ENCODE measurements at places on chromosomes 12 and 14.

DNA sequence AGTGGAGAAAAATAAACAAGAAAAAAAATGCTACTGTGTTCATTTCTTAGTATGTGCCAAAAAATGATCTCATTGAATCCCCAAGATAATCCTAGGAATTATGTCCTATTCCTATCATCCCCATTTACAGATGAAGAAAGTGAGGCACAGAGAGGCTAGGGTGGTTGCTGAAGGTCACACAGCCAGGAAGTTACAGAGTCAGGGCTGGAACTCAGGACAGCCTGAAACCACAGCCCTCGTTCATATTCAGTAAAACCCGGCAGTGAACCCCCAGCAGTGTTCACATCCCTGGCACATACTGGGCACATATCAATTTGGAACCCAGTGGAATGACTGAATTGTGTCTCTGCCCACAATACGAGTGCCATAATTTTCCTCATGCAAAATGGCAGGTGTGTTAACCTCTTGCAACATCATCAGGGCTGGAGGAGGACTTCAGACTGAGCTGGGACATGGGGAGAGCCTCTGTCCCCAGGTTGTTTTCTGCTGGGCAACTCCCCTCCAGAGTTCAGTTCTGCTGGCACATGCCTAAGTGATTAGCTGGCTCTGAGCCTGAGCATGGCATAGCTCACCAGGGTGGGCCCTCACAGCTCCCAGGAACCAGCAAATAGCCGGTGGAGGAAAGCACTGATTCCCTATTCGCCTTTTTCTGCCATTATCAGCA is 2.0 kb upstream of the PPP1CC start:
- DNase-seq, result no peak

- no peak for DNase-seq
Observed at GRCh38 chr12:84186433-84186832, 726.2 kb downstream of the SLC6A15 start.

DNA sequence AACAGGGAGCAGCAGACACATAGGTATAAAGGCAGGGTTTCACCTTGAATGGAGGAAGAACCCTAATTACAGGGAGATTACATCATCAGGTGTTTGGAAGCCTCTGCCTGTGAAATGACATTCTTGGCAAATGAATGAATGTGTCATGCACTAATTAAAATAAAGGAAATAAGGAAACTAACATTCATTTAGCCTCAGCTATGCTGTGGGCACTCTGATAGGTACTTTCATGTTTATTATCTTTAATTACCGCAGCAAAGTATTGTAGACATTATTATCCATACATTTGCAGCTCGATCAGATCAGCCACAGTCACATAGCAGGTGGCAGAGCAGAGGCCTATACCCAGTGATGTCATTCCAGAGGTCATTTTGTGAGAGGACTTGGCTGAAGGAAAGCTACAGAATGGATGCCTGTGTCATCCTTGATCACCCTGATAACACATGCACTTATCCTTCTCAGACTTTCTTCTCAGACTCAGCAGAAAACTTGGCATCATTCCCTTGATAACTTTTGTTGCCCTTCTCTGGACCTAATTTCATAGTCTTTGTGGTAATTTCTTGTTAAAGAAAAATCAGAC is 18.4 kb downstream of the ZNF664 start:
- no peak for DNase-seq

DNA sequence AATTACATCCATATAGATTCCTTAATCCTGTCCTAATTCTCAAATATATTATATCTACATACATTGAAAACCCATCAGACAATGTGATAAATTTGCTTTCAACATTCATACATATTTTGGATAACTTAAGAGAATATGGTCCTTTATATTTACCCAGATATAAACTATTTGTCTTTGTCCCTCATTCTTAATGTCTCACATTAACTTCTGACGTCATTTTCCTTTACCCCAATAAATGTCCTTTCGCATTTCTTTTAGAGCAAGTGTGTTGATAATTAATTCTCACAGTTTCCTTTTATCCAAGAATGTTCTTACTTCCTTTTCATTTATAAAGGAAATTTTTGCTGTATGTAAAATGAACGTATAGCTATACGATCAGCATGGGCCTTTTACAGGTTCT is 12.6 kb upstream of the PTPRR start:
- no peak for DNase-seq

DNA sequence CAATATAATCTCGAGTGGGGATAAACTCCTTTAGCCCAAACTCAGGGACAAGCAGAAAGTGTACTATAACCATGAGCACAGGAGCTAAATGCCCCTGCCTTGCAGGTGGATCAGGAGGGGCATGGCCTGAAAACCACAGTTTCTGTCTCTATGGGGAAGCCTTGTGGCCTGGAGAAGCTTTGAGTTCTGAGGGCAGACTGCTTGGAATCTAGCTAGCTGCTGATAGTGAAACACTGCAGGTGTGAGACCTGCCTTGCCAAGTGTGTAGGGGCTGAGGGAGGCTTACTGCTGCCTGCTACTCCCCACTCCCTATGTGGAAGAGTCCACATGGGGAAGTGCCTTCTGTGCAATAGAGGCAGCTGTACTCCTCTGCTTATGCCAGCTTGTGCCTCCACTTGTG is 352.3 kb upstream of the OR4E1 start:
- no peak for DNase-seq

DNA sequence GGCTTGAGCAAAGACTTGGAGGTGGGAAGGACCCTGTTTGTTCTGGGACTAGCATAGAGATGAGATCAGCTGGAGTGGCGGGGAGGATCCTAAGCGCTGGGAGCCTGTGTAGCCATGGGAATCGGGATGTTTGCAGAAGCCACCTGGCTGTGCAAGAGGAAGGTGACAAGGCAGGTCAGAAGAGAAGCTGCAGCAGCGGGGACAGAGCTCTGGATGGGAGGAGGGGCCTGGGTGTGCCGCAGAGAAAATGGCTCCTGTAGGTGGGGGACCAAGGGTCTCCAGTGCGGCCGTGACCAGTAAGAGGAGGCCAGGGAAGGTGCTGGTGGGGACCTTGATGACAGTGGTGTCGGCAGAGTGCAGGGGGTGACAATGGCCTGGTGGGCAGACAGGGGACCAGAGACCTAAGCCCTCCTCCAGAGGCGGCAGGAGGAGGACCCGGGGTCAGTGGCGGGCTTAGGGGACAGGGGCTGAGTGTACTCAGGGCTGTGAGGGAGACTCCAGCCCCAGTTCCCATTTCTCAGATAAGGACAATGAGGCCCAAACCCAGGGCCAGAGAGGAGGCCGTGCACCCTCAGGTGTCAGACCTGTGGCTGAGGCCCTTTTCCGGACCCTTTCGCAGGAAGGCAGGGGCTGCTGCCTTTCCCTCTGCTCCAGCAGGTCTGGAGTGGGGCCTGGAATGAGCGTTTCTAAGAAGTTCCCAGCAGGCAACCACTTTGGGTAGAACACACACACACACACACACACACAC is 206.6 kb upstream of the RTL1 start:
- DNase-seq, result no peak

Data from uterus (tissue), 4 donors.